Right hindlimb (tissue), 1 donor: ENCODE measurements at places on chromosomes 3 and 15.

DNA sequence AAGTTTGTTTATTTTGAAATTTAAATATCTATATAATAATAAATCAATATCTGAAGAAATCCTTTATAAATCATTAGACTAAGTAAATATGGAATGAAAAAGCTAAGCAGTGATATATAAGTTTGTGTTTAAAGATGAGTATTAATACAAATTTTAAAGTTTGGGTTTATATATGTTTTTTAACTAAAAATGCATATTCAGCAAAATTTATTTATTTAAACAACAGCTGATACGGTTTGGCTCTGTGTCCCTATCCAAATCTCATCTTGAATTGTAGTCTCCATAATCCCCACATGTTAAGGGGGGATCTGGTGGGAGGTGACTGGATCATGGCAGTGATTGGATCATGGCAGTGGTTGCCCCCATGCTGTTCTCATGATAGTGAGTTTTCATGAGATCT lies 580.7 kb upstream of the EPHA6 start:
- no peak for DNase-seq

DNA sequence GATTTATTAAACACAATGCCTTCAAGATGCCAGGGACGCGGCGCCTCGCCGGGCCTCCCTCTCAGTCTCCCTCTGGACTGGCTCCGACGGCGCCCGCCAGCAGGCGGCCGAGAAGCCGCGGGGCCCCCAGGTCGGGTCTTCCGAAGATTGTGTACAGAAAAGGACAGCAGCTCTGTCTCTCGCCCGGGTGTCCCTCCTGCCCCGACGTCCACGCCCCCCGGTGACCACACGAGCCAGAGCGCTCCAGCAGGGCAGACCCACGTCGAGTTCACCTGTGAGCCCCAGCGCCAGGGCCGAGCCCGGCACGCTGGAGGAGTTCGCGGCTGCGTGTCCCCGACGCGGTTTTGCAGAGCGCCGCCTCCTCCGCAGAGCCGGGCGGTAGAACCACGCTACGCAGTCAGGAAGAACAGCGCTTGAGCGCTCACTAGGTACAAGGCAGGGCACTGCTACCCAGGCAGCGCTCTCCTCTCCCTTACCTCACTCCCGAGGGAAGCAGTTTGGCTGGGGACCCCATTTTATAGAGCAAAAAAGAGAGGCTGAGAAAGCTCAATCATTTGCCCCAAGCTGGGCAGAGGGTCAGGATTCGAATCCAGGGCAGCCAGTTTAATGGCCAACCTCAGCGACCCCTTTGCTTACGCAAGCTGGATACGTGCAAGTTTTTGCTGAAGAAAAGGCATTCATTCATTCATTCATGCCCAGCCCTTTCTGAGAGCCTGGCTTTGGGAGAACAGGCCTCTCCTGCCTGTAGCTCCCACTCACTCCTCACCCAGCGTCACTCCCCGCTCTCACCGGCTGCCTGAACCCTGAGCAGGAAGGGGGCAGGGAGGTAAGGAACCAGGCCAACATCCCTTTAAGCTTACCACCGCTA lies 3.0 kb upstream of the TLE3 start:
- DNase-seq = peak; percentile 69

DNA sequence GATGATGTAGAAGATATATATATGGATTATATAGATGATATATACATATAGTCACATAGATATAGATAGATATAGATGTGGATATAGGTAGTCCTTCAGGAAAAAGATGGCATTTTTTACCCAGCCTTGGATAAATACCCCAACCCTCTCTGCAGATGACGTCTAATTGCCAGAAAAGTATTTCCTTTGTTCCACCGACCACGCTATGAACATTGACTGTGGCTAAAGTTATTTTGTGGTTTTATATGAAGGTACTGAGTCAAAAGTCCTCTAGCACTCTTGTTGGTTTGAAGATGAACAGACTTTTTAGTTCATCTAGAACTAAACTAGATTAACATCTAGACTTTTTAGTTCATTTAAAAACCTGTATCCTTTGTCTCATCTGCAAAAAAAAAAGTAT lies 207.7 kb downstream of the PLOD2 start:
- no peak for DNase-seq

- no peak for DNase-seq
Measured at GRCh38 chr3:52314489-52314888, 1.6 kb upstream of the DNAH1 start.

DNA sequence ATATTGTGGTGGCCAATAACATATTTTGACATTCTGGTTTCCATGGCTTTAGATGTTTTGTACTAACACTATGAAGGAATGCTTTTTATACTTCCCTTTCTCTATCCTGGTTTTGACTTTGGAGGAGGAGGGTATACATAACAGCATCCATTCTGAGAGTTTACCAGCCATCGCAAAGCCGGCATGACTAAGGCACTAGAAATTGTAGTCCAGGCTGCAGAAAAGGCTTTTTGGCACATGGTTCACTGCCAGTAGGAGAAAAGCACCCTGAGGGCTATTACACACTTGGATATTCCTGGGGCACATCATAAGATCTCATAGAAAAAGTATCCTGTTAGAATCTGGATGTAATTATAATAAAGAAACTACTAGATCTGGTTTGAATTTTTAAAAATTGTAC lies 101.8 kb downstream of the STT3B start:
- no peak for DNase-seq

DNA sequence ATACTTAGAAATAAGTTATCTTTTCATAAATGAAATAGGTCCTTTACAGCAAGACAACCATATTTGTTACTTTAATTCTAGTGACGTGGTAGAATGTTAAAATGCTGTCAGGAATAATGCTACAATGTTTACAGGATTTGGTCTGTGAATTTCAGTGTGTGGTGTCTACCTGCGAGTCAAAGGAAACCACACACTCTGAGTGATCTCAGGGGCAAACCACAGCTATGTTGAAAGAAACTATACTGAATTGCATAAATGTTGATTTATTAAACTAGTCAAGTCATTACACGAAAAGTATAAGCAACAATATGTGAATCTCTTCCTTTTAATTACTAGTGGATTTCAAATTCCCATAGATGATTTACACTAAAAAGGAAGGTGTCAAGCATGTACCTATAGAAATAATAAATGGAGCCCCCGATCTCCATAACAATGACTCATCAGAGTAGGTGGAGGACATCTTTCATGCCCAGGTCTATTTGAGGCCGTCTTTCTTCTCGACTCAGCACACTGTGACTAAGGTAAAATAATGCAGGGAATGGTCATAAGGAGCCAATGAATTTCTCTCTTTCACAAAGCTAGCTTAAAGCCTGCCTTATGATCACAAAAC lies 463.0 kb downstream of the ERC2 start:
- DNase-seq = no peak

DNA sequence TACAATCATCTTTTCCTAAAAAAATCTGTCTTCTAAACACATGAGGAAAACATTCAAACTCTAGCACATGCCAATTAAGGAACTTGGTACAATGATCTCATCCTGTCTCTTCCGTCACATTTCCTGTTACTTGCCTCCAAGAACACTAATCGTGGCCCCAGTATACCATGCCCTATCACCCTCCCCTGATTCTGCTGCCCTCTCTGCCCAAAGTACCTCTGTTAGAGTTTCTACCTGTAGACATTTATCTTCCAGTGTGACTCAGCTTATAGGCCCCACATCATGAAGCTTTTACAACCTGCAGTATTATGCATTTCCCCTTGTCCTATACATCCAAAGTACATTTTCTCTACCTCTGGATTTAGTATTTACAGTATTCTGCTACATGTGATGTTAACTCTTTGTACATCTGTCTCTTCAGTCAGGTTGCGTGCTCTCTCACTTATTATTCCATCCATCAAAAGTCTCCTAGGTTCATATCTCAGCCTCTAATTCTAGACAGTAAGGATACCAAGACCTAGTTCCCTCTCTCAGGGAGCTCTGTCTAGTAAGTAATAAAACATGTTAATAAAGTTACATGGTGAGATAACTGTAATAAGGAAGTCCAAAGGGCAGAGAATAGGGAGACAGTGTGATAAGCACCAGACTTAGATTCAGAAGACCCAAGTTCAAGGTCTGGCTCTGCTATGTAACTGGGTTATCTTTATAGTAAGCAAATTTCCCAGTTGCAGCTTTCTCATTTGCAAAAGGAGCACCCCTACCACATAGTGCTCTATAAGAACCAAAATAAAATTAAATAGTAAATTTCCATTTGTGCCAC lies 8.9 kb upstream of the SEMA6D start:
- DNase-seq = no peak

DNA sequence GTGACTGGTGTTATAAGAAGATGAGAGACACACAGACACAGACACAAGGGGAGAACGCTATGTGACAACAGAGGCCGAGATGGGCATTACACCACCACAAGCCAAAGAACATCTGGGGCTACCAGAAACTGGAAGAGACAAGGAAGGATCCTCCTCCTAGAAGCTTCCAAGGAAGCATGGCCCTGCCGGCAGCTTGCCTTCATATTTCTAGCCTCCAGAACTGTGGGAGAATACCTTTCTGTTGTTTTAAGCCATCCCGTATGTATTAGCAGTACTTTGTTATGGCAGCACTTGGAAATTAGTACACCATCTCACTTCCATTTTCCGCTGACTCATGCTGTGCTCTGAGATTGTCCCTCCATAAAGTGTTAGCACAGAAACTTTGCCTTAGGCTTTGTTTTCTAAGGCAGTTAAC lies 38.7 kb upstream of the CA12 start:
- DNase-seq = no peak

DNA sequence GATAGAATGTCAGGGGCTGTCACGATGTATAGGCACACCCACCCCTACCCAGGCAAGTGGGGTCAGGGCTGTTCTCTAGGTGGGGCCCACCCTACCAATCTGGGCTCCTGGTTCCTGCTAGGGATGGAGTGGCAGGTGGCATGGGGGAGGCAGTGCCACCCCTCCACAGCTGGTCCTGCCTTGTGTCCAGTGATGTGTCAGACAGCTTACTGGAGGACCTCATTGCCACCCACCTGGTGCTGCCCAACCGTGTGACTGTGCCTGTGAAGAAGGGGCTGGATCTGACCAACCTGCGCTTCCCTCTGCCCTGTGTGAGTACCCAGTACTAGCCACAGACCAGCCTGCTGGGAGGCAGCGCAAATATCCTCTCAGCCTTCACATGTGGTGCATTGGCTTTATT lies 27.5 kb downstream of the ESYT3 start:
- no peak for DNase-seq

DNA sequence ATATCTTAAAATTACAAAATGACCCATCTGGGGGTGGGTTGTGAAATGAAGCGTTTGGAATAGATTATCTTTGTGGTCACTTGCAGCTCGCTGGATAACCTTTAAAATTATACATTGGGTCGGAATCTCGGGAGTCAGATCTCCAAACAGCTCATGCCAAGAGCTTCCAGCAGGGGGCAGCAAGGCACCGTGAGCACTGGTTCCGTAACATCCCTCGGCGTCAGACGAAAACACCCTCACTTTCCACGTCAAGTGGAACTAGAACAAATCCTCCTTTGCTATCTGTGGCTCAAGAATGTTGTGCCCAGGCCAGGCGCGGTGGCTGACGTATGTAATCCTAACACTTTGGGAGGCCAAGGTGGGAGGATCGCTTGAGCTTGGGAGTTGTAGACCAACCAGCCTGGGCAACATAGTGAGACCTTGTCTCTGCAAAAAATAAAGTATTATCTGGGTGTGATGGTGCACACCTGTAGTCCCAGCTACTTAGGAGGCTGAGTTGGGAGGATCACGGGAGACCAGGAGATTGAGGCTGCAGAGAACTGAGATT lies 31.1 kb downstream of the UMPS start:
- peak; percentile 87 for DNase-seq

GRCh38 chr15:81643771-81644170 lies 269.8 kb upstream of the TMC3 start:
- DNase-seq = no peak

DNA sequence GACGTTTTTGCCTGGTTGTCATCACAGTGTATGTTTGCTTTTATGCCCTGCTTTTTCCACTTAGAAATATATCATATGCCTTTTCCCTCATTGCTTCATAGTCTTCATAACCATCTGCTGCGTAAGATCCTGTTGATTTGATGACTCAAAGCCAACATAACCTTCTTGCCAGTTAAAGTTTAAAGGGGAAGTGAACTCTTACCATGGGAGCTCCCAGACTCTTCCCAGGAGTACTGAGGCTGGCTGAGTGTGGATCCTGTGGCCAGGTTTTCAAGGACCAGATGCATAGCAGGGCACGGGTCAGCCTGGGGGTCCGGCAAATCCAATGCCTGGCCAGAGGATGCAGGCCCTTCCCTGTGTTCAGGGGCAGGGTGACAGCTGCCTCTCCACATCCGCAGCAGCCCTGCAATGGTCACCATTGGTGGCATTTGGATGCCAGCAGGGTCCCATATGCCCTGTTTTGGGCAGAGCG lies 42.0 kb upstream of the SACM1L start:
- no peak for DNase-seq

GRCh38 chr3:187798126-187798525 lies 52.9 kb upstream of the BCL6 start:
- DNase-seq = no peak

- DNase-seq = no peak
Measured at GRCh38 chr3:4722103-4722502, 229.0 kb downstream of the ITPR1 start.

DNA sequence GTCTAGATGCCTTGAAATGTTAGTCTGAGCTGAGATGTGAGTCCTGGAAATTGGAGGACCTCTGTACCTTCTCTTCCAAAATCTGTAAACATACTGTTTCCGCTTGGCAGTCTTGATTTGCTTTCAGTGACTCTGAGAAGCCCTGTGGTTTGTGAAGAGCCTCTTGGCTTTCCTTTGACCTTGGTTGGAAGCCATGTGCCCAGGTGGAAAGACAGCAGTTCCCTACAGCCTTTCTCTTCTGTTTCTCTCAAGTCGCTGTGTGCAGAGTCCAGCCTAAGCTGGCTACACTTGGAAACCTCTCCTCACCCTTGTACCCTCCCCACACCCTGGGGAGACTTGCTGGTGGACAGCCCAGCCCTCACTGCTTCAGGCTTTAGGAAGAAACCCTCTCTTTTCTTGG lies 129.8 kb upstream of the CTDSPL start:
- DNase-seq = no peak

GRCh38 chr15:25742041-25742730 lies 120.9 kb downstream of the ATP10A start:
- DNase-seq = no peak

GRCh38 chr15:27899583-27900285 lies 199.4 kb downstream of the OCA2 start:
- DNase-seq = no peak

DNA sequence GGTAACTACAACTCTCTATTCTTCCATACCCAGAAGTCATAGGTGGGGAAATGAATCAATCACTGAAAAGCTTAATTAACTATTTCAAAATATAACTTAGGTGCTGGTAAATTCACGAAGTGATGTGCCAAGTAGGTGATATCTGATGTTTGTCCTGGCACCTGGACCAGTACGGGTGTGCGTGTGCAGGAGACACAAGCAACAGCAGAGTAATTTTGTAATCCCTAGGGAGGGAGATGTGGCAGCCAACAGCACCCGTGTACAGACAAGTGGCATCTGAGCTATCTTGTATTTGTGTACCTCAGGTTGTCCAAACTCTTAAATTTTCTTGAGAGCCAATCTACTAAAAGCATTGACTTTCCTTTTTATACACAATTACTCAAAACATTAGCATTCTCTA lies 22.8 kb downstream of the USF3 start:
- DNase-seq = no peak
